H7 (cell line): ENCODE measurements at places on chromosomes 3 and 15. TPM values are rescaled to one million over a fixed set of nuclear protein-coding genes. Genes with fewer than 3 reads are reported as not detected.

DNA sequence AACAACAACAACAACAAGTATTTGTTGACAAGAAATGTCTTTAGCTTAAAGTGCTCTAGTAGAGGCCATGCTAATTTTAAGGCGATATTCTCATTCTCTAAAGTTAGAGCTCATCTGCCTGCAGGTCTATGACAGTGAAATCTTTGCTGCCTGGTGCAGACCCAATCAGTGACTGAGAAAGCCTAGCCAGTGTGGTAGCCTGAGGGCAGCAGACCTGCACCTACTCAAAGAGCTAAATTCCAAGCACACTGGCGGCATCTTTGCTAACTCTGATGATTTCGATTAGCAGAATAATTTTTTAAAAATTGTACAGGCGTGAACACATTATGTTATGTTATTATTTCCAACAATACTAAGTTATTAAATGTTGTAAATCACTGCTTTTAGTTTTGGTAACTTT is 228.8 kb upstream of the RGMA start:
- no peak for DNase-seq

GRCh38 chr15:92949604-92950249 is 49.6 kb downstream of the CHD2 start:
- no peak for DNase-seq

GRCh38 chr3:71138410-71138809 is 445.1 kb downstream of the FOXP1 start:
- no peak for DNase-seq

DNA sequence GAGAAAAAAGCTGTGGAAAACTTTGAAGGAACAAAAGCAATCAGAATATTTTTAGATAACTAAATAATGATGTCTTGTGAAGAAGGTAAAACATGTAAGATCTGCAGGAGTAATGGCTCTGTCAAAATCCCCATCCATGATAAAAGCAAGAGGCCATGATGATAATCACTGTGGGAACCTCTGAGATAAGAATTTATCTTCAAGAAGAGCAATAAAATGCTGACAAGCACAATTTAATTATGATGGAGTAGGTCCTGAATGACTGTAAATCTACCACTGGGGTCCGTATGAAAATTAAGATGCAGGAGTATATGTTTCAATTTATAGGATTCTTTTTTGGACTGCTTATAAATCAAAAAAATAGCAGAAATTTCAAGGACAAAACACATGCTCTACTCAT is 68.3 kb upstream of the CHMP2B start:
- no peak for DNase-seq

GRCh38 chr15:93042211-93042610 is 46.8 kb downstream of the RGMA start:
- peak; percentile 50 for DNase-seq

DNA sequence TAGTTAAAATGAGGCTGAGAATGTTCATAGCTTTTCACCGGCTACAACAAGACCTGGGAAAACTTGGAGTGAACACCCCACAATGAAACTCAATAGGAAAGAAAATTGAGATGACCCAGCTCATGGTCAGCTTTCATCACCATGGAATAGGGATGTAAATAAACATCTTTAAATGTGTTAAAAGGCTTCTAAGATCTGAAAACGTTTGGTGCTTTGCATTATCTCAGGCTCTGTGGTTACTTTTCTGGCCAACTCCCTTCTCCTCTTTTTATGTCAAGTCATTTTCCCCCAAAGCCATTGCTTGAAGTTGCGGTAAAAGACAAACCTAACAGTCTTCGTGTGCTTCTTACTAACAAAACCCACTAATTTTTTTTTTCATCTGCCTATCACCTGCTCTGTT is 195.8 kb downstream of the MECOM start:
- DNase-seq: no peak

DNA sequence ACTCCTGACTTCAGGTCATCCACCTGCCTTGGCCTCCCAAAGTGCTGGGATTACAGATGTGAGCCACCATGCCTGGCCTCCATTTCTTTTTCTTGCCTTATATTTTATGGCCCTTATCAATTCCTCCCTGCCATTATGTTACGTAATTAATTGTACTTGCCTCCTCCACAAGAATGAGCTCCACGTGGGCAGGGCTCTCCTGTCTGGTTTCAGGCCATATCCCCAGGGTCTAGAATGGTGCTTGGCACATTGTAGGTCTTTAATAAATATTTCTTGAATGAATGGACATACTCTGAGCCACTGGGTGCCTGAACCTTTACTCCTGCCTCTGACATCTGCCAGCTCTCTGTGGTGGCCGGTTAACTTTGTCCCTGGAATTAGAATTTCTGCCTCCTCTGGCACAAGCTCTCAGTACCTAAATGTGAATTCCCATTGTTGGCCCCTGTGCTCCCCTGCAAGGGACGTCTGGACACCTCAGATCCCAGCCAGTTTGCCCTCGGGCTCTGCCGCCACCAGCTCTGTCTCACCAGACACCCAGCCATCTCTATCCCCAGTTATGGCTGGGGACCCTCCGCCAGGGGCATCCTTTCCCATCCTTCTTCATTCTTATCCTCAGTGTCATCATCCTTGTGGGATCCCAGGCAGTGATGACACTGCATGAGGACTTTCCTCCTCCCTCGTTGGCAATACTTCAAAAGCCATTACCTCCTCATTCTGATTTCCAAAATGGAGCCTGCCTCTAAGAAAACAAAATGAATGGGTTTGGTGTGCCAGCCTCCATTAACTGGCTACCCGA is 165.6 kb upstream of the SMAD3 start:
- DNase-seq: no peak

DNA sequence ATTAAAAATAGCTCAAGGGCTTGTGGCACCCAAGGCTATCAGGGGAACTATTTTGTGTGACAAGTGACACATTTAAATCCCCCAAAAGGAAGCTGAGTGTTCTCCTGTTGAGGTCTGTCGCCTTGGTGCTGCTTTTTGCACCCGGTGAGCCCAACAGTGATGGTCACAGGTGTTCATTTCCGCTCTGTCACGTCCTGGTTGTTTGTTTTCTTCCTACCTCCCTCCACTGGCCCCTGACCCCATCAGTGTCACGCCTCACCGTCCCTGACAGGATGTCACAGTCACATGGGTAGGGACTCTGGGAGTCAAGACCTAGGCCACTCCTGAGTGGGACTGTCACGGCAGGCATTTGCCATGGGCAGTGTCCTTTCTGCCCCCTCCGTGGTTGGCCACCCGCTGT is 11.2 kb downstream of the SLCO3A1 start:
- no peak for DNase-seq

- no peak for DNase-seq
Measured at GRCh38 chr3:116246406-116246980, 198.8 kb downstream of the LSAMP start.

DNA sequence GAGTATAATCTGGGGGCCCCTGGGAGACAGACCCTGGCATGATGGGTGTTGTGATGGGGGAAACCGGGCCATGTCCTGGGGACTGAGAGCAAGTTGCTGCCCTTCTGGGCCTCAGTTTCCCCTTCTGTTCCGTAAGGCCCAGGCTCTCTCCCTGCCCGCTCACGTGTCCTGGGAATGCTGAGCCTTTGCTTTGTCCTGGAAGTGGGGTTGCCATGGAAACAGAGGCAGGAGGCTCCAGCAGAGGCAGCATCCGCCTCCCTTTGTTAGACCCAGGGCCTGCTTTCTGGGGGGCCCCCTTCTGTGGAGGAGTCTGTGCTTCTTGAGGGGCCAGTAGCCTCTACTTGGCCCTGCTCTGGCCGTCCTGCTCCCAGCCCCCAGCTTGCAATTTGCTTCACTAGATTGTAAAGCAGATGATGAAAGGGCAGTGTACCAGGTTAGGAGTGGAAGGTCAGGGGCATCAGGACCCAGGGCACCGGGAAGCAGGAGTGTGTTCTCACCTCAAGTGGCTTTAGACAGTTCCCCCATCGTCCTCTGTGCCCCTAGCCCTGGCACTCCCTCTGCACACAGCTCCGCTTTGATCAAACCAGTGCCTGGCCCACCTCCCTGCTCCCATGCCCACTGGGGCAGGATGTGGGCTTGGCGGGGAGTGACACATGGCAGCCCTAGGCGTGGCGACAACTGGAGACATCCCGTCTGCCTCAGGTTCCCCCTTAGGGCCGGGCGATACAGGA is 105.6 kb downstream of the FBLN2 start:
- DNase-seq: peak; percentile 89

- no peak for DNase-seq
Measured at GRCh38 chr3:40875581-40875980, 323.7 kb upstream of the CTNNB1 start.

- DNase-seq: peak; percentile 6
Measured at GRCh38 chr3:62242831-62243509, 130.4 kb downstream of the FEZF2 start.

- no peak for DNase-seq
Measured at GRCh38 chr15:66502491-66502890, 2.2 kb downstream of the RPL4 start.

DNA sequence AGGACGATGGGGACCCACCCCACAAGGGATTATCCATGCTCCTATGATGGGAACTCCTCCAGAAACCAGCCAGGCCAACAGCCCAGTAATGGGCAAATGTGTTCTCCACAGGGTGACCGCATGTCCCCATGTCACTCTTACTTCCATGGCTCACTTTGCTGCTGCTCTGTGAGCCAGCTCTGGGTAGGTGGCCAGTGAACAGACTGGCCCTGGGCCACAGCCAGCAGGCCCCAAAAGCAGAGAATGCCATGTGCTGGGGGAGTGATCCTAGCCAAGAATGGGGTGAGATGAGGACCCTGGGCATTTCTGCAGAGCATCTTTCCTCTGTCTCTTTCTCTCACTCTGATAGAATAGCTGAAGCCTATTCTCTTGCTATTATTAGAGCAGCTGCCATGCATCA is 391.4 kb downstream of the LRTM1 start:
- DNase-seq: no peak

DNA sequence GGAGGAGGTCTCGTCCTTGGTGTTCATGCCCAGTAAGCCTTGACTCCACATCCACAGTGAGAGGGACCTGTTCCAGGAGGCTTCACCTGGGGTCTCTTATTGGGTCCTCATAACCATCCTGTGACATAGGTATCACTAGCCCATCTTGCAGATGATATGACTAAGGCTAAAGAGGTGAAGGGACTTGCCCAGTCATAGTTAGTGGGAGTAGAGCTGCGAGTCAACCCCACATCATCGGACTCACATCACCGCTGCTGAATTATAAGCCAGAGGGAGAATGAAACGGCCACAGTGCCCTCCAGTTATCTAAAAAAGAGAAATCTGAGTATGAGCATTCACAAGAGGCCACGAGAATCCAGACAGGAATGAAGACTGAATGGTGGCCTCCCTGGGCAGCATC is 66.0 kb downstream of the MESD start:
- no peak for DNase-seq

- DNase-seq: no peak
Measured at GRCh38 chr15:91950631-91951329, 97.3 kb downstream of the SLCO3A1 start.

DNA sequence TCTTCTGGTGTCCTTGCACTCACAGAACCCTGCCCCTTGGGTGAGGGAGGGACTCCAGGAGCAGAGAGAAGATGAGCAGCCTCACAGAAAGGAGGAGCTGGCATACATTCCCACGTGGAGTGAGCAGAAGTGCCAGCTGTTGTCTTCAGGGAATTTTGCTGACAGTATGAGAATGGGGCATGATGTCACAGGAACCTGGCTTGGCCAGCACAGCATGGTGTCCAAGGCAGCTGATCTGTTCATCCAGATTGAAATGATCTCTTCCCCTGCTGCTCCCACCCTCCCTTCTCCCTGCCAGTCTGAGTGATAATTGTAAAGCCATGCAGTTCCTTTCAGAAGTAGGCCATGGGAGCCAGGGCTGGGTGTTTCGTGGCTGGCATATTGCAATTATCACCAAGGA is 53.3 kb downstream of the GJD2 start:
- no peak for DNase-seq

DNA sequence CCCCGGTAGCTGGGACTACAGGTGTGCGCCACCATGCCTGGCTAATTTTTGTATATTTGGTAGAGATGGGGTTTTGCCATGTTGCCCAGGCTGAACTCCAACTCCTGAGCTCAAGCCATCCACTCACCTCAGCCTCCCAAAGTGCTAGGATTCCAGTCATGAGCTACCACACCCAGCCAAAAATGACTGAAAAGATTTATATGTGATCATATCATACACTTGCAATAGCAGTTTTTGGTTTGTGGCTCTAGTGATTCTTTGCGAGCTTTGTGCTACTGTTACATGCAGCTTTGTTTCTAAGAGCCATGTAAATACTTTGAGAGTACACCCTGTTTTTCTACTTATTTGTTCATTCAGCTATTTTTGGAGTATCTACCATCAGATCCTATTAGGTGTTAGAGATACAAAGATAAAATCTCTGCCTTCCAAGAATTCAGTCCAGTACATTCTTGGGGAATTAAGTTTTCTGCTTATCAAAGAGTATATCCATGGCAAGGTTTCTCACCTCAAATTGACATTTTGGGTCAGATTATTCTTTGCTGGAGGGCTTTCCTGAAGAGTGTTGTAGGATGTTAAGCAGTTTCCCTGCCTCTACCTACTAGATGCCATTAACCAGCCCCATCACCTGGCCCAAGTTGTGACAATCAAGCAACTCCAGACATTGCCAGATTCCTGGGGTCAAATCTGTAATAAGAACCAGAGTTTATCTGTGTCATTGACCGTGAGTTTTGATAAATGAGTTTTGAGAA is 15.0 kb downstream of the SNAP23 start:
- DNase-seq: no peak

GRCh38 chr3:37291275-37291700 is 116.9 kb upstream of the LRRFIP2 start:
- no peak for DNase-seq

DNA sequence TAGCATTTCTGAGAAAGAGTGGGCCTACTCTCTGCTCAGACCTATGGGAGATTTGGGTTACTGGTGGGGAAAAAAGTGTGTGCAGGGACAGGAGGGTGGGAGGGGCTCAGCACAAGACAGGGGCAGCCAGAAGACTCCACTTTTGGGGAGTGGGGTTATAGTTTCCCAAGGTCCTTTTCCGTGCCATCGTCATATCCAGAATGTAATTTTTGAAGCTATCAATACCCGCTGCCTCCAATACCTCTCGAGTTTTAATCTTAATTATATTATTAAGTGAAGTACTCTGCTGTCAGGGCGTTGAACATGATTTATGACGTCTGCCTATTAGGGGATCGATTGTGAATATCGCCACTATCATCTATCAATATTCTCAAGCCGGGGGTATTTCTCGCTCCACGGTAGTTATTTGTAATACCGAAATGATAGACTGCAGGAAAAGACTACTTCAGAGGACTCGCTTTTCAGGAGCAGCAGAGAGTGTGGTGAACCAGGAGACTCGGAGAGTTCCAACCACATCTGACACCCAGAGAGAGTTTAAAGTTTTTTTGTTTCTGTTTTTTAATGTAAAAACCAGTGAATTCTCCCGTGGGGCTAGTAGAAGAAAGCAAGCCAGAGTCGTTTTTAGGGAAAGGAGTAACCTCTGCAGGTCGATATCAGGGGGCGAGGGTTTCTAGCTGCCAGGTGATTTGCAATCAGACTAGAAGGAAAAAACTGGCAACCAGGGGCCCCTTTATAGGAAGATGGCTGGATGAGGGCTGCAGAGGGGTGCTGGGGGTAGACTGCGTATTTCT is 20.6 kb downstream of the NR2F2 start:
- DNase-seq: no peak

The DET1 gene
- 7.7 and 8.2 TPM in 2 replicates for total RNA-seq

The ACP3 gene
- total RNA-seq: 0.62 and 2.5 TPM in 2 replicates

The GPD1L gene
- total RNA-seq: 2.0 and 2.8 TPM in 2 replicates

The PSTPIP1 gene
- 0.21 and 1.3 TPM in 2 replicates for total RNA-seq

The ADIPOQ gene
- total RNA-seq: not detected in 2 replicates

The TIGIT gene
- total RNA-seq: not detected in 2 replicates

The GPR15 gene
- total RNA-seq: not detected in 2 replicates

The CD80 gene
- not detected in 2 replicates for total RNA-seq

The SLC26A6 gene
- 70.5 and 76.0 TPM in 2 replicates for total RNA-seq

The MUSTN1 gene
- 0.63 and 0.97 TPM in 2 replicates for total RNA-seq

The STXBP5L gene
- total RNA-seq: 1.5 and 1.7 TPM in 2 replicates

The GLT8D1 gene
- 48.2 and 65.7 TPM in 2 replicates for total RNA-seq

The LAMB2 gene
- 81.1 and 87.3 TPM in 2 replicates for total RNA-seq
